ENCODE measurements at places on chromosomes 3 and 15.

- no peak for DNase-seq
These were observed 40.9 kb upstream of the OCA2 start for GRCh38 chr15:28140062-28140461.

GRCh38 chr3:196596355-196596754 is 27.9 kb downstream of the FBXO45 start:
- no peak for DNase-seq

DNA sequence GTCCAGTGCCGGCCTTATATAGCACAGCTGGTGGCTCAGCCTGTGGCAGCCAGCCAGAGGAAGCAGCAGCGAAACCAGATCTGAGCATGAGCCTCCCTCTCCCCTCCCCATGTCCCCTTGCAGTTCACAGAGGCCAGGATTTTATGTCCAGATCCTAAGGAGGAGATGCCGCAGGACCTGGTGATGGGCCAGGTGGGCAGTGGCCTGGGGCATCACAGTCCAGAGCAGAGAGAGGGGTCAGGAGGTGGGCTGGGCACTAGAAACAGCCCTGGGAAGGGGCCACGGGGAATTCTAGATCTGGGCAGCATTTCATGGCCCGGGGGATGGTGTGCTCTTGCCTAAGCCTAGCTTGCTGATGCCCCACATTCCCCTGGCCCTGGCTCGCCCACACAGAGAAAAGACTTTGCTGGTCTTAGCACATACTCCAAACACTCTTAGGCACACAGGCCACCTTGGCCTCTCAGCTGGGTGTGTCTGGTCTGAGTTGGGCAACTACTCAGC is 259 bp upstream of the CILP start:
- DNase-seq, result no peak

DNA sequence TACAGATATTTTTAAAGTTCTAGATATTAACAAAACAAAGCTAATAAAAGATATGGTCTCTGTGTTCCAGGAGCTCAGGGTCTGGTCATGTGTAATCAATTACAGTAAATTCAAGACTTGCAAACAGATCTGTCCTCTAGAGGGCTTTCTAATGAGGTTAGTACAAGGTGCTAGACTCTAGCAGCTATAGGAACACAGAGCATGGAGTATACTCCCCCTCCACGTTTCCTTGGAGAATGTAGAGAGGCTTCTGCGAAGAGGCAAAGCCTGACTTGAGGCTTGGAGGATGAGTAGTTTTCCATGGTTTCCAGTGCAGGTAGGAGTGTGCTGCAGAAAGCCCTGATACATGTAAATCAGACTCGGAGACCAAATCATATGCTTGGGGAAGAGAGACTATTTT is 32.7 kb upstream of the DLG1 start:
- no peak for DNase-seq

DNA sequence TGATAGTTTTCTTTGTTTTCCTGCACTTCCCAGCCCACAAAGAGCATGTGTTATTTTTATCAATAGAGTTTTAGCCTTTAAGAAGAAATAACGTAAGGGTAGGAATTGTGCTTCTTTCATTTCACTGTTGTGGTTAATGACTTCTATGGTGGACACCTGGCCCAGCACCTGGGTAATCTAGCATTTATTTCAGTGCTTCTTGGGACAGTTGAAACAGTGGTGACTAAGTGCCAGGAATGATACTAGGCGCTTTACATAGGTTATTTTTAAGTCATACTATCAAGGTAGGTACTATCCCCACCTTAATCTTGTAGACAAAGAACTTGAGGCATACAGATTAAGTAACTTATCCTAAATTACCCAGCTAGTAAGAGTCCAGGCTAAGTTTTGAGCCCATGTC is 243.8 kb downstream of the SOX2 start:
- DNase-seq, result no peak

DNA sequence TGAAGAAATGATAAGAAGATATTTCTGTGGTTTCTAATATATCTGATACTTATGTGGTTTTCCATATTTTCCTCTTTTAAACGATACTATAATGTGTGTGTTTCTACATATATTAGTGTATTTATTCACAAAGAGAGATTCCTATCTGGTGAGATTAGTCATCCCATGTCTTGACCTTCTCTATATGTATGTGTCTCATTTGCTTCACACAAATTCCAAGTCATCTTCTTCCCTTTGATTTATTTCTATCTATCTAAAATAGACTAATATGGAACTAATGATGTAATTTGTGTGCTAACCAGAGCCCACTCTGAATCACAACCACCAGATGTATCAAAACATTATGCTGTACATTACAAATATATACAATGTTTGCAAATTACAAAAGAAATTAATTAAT is 154.7 kb upstream of the KCNMB2 start:
- no peak for DNase-seq

- DNase-seq, result no peak
These were observed 34.5 kb downstream of the NR1D2 start for GRCh38 chr3:23979569-23979968.

- DNase-seq, result no peak
These were observed 17.0 kb upstream of the ACTC1 start for GRCh38 chr15:34812369-34812768.

All from stimulated activated CD8-positive, alpha-beta memory T cell treated with anti-CD3 and anti-CD28 coated beads, Interleukin-2, amount 100 ng/mL, for 1 hour (primary cell).